ENCODE measurements at places on chromosomes 7 and 10.

DNA sequence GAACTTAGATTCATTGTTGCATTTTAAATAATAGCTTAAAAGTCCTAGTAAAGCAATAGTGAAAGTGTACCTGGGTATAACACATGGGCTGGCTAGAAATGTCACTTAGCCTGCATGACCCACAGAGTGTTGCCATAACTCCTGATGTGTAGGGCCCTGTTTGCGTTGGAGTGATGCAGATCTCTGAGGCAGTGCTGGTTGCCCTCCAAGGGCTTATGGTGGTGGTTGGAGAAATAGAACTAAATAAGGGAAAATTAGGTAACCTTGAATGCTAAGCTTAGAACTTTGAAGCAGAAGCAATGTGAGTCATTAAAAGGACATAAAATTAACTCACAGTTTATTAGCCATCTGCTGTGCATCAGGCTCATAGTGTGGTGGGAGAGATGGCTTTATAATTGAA is 105.7 kb downstream of the CCNY start:
- DNase-seq = no peak

DNA sequence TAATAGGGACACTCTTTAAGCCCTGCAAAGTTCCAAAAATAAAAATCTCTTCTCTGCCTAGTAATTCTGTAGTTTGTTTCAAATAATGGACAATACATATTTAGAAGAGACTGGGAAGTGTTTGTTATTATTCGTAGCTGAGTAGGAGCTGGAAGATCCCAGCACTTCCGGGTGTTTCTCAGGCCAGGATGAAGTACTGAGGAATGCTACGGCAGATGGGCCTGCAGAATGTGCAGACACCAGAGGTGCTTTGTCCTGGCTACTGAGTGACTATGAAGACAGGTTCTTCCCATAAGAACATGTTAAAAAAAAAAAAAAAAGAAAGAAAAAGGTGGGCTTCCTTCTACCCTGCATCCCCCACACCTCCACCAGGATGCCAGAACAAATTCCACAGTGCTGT is 36.1 kb downstream of the ETV1 start:
- no peak for DNase-seq

- DNase-seq = no peak
Measured at GRCh38 chr7:116691664-116692063, 19.7 kb downstream of the MET start.

DNA sequence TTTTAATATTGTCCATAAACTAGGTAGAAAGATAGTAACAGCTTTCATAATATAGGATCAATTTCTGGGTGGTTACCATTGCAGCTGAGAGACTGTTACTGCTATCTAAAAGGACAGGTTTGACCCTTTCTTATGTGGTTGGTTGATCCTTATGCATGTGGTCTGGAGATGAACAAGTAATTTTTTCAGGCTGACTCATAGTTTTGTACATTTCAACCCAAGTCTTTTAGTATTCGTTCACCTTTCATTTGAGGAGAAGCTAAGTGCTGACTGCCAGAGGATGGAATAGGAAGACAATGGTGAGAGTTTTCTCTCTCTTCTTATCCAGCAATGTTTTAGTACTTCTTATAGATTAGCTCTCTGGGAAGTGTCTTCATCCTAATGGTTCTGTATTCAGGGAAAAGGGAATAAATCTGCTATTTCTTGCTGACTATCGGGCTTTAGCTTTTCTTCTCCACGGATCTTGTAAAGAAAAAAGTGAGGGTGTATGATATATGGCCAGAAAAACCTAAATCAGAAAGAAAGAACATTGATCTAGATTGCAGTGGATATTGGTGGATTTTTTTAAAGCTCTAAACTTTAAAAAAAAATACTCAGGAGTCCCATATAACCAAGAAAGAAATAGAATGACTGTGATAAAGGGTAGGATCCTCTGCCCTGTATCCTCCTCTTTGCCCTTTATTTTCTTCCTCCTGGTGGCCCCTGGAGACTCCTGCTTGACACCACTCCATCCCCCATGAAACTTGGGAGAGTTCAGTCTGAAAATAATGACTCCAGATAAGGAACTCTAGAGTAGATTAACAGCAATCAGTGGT is 88.0 kb downstream of the CPED1 start:
- DNase-seq = peak; percentile 37

- no peak for DNase-seq
Measured at GRCh38 chr7:14691034-14691433, 211.5 kb downstream of the DGKB start.

GRCh38 chr10:85645926-85646711 is 720.5 kb downstream of the GRID1 start:
- DNase-seq = peak; percentile 34

DNA sequence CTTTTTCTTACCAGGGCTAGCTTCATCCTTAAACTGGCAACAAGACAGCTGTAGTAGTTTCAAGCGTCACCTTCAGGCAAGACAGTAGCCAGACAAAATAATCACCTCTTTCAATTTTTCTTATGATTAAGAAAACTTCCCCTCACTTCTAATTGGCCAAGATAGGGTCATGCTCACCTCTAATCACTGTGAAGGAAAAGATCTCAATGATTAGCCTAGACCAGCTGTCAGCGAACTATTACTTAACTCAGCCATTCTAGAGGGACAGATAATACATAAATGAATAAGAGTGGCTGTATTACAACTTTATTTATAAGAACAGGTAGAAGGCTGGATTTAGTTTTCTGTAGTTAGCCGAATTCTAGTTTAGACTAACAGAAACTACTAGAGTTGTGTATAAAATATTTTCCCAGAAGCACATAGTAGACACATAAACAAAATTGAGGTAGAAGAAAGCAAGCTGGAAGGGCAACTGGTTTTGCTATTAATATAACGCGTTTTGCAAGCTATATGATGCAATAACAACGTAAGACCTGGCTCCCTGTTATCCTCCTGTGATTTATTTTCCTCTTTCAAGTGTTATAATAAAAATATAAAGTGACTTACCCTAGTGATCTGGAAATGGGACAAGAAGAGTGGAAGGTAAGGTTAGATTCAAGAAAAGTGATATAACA is 64.3 kb downstream of the ELAPOR2 start:
- DNase-seq = no peak

- no peak for DNase-seq
Measured at GRCh38 chr7:98137134-98137825, 30.6 kb downstream of the LMTK2 start.

- DNase-seq = no peak
Measured at GRCh38 chr7:745431-746154, 18.5 kb upstream of the PRKAR1B start.

- DNase-seq = no peak
Measured at GRCh38 chr10:24254180-24254579, 45.2 kb downstream of the KIAA1217 start.

GRCh38 chr10:53786236-53786900 is 1013.8 kb upstream of the MBL2 start:
- no peak for DNase-seq

DNA sequence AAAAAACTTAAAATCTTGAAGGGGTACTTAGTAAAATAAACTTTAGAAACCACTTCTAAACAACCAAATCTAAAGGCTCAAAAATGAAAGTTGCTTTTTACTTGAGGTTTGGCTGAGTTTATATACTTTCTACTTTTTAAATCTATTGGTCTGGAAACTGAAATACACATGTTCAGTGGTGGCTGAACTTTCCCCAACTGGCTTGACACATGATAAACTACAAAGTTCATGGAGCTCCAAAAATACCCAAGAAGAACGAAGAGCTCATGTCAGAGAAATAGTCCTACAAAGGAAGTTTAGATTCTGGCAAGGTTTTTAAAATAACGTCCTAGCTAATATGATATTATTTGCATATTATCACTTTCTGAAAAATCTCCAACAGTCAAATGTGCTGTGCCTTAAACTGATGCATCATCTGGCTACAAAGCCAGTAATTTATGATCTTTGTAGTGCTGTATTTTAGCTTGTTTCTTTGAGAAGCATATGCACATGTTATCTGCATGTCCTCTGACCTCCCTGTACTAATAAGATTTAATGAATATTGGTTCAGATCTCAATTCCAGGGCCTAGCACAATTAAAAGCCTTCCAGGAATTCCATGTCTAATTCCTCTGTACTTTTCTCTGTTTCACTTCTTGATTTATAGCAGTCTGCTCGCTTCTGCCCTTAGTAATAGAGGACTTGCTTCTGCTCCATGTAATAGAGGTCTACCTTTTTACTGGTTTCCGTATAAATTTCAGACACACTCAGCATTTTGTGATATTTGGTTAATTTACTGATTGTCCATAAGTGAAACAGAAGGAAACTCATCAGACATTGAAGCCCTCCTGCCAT is 28.2 kb downstream of the SEMA3C start:
- no peak for DNase-seq

GRCh38 chr7:38318803-38319416 is 45.5 kb upstream of the TARP start:
- peak; percentile 14 for DNase-seq

GRCh38 chr7:116757283-116757682 is 85.3 kb downstream of the MET start:
- DNase-seq = no peak

GRCh38 chr7:34385384-34385783 is 272.6 kb upstream of the NPSR1 start:
- no peak for DNase-seq

DNA sequence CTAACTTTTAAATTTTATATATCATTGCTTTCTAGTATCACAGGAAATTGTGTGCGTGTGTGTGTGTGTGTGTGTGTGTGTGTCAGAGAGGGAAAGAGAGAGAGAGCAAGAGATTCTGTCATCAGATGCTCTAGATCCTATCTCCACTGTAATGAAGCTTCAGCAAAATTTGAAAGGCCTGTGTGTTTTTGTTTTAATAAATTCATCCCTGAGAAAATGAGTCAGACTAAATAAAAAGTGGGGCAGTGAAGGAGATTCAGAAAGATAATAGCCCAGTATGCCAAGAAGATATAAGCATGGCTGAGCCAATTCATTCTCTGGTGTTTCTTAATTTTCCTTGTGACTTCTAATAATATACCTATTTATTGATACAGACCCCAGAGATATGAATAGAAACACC is 184.2 kb upstream of the TMEM196 start:
- peak; percentile 18 for DNase-seq

DNA sequence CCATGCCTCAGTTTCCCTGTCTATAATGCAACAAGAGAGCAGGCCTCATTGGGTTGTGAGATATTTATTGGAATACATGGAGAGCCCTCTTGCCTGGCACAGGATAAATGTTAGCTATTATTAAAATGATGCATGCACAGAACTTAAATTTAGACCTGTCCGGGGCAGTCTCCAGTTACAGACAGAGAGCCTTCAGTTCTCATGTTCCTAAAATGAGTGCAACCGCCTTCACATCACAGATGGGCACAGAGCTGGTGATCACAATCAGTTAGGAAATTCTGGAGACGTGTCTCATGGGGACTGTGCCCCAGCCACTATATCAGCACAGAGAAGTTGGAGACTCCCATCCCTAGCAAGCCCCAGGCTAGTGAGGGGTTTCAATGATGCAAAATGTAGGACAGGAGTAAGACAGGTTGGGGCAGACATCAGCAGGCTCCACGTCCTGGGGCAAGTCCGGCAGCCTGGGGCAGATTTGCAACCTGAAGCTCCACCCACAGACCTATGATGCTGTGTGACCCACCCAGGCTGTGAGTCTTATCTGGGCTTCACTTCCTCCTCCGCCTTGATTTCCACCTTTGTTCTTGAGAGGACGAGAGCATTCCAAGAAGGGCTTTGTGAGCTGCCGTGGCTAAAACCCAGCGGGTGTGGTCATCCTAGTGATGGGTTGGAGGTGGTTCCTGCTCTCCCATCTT is 49.4 kb downstream of the CXCL12 start:
- DNase-seq = no peak

DNA sequence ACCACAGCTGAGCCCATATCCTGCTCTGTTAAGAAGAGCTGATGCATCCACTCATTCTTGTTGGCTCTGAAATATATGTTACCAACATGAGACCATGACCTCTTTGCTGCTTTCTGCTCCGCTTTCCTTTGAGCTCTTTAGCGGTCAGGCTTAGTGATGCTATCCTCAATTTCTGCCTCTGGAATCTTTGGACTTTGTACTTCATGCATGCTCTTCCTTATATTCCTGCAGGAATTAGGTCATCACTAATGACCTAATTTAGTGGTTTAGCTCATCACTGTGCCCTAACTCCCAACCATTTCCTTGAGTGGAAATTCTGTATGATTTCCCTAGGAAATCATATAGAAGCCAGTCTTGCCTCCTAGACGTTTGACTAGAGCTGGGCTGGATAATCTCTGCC is 119.5 kb downstream of the AOAH start:
- no peak for DNase-seq

DNA sequence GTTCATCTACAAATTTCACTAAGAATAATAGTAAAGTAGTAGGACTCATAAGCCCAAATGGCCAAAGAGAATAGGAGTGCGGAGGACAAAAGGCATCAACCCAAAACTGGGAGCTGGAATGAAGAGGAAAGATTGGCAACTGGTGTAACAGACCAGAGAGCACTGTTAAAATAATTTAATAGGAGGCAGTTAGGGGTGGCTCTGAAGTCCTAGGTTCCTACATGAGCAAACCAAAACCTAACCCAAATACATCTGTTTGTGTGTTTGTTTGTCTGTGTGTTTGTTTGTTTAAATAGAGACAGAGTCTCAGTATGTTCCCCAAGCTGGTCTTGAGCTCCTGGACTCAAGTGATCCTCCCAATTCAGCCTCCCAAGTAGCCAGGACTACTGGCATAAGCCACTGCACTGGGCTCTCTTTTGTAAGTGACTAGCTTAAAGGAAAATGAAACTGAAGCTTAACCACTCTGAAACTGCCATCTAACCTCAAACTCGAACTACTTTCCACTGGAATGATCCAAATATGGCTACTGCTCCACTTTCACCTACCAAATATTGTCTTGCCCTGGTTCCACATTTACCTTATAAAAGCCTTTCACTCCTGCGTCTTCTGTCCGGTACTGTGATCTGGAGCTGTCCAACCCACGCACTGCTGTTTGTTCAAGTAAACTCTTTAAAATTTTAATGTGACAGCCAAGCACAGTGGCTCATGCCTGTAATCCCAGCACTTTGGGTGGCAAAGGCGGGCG is 94.9 kb downstream of the AKR1D1 start:
- DNase-seq = no peak

DNA sequence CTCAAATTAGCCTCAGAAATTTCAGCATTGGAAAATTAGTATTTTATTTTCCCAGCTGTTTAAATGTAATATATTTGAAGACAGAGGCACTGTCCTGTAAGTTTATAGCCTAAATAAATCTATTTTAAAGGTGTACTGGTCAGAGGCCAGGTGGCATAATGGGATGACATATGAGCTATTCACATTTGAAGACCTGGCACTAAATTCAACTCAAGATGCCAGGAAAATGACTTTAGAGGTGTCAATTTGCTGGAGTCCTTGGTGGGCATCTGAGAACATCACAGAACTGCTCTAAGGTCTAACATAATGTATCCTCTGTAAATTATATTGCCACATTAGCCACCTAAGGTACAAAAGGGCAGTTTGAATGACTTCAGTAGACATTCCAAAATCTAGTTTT is 348.9 kb upstream of the BMPER start:
- no peak for DNase-seq

- no peak for DNase-seq
Measured at GRCh38 chr10:123346581-123346980, 192.4 kb downstream of the BUB3 start.
